ENCODE measurements at places on chromosomes 2 and 18.

DNA sequence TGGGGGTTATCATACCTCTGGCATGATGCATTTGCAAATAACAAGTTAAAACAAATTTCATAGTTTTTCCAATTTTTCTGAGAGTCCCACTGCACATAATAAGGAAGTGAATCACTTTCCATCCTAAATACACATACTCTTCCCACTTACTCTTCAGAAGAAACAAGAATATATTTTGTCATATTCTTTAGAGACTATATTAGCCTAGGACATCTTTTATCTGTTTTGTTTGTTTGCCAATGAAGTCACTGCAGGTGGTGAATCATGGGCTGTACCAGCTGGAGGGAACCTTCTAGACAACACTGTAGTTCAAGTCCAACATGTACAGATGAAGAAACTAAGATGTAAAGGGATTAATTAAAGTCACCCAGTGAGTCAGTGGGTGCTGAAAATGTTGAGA lies 116.8 kb downstream of the XIRP2 start:
- DNase-seq = no peak

GRCh38 chr2:160139991-160140390 lies 60.1 kb downstream of the ITGB6 start:
- DNase-seq = no peak

GRCh38 chr2:185807351-185807750 lies 68.7 kb downstream of the FSIP2 start:
- no peak for DNase-seq

DNA sequence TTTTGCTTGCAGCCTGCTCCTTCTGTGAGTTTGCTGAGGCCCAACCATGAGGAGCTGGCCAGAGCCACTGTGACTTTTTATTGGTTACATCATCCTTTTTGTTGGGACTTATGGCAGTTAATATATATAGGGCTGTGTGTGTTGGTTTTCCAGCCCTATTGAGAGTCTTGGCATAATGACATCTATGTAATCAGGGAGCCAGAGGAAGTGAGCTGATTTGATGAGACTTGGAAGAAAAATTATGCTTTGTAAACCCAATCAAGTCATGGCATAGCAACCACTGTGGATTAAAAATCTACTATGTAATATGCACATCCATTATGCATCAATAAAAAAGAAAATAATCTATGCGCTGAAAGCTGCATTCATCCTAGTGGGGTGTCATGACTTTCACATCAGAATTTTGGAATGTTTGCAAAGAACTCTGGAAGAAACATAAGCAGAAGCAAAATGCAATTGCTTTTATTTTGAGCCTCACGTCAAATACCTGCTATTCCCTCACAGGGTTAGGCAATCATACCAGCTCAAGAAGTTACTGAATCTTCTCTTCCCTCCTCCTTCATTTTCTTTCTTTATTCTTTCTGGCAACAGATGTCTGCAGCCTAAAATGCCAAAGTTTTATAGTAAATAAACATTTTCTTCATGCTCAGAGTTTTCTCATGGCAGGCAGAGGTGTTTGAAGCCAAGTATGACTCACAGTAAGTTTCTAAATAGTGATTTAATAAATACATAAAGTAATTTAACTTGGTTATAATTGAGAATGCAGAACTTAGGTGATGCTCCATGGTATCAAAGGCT lies 308.5 kb downstream of the KCNS3 start:
- DNase-seq = no peak

GRCh38 chr18:33733376-33733775 lies 155.4 kb downstream of the ASXL3 start:
- no peak for DNase-seq

GRCh38 chr2:47724221-47724981 lies 58.5 kb upstream of the MSH6 start:
- DNase-seq = no peak

GRCh38 chr2:66445925-66446871 lies 11.3 kb downstream of the MEIS1 start:
- DNase-seq = no peak

GRCh38 chr2:16031058-16031847 lies 90.9 kb downstream of the MYCN start:
- no peak for DNase-seq

Data from stimulated activated CD4-positive, alpha-beta T cell treated with anti-CD3 and anti-CD28 coated beads, TNF-alpha, amount 100 ng/mL, for 4 hours (primary cell).